ENCODE measurements at places on chromosomes 2 and 18.

DNA sequence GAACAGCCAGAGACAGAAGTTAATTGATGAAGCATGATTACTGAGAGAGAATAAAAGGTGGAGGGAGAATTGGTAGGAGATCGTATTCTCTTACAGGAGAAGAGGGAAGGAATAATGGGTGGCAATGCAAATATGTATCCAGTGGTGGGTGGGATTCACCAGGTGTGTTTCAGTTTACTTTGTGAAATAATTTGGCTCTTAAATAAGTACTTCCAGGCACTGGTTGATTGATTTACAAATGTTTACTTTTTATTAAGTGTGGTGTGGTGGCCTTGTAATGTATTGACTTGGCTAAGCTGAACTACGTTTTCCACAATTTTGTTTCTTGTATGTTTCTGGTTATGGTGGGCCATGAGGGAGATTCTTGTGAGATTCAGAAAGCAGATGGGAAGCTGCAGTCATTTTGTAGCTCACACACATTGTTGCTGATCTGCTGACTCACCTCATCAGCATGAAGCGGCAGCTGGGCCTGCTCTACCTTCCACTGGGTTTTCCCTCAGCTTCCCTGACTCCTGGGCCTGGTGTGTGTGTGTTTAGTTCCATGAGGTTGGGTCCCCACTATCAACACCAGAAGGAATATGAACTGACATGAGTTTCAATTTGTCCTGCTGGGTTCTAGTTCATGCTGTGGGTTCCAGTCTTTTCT lies 32.6 kb downstream of the MYL12B start:
- DNase-seq: no peak

DNA sequence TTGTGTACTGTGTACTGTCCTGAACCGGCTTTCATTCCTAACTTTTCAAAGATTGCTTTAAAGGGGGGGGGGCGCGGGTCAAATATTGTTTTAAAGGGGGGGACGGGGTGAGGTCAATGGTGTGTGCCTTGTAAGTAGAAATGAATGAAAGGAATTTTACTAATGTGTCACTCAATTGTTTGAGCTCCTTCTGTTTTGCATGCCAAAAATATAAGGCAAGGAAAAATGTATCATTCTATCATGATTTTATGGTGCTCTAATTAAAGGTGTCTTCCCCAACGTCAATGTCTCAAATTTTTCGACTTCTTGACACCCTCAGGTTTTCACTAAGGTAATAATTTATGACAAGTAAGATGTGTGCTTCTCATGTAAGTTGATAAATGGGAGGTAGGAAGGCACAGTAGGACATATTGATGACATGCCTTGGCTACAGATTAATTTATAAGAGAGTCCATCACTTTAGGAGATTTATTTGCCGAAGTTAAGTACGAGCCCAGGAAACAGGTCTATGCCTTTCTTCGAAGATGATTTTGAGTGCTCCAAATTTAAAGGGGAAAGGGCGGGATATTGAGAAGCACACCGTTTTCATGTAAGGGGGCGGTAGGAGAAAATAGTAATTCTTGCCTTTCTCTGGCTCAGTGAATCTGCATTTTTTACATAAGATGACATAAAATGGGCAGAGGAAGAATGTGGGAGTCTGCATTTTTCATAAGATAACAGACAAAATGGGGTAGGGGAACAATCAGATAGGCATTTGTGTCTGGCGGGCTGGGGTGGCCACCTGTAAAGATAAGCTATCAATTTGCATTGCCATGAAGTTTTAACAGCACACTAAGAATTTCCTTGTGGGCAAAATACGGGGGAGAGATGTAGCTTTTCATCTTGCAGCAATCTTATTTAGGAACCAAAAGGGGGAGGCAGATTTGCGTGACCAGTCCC lies 1.2 kb upstream of the TRAPPC8 start:
- no peak for DNase-seq

DNA sequence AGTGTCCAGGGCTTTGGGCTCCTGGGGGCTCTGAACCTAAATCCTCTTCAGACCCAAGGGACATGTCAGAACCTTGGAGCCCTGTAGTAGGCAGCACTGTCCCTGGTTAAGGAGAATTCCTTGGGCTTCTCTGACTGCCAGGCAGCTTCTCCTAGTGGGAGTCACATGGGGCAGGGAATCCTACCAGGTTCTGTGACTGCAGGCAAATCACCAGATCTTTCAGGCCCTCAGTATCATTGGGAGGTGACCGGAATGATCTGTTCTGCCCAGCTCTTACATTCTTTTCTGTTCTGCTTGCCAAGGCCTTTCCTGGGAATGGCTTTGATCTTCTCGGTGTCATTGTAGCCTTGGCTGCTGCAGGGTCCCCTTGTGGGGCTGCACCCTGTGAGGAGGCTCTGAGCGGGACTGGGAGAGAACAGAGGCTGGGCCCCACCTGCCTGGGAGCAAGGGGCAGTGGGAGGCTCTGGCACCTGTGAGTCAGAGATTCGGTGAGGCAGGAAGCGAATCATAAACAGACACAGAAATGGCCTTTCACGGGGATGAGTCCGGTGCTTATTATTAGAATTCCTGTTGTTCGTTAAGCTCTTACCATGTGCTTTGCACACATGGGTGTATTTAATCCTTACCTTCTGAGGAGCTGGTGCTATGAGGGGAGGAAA lies 14.1 kb downstream of the CEP68 start:
- DNase-seq: no peak

GRCh38 chr18:48228301-48228715 lies 180.9 kb downstream of the ZBTB7C start:
- peak; percentile 63 for DNase-seq

DNA sequence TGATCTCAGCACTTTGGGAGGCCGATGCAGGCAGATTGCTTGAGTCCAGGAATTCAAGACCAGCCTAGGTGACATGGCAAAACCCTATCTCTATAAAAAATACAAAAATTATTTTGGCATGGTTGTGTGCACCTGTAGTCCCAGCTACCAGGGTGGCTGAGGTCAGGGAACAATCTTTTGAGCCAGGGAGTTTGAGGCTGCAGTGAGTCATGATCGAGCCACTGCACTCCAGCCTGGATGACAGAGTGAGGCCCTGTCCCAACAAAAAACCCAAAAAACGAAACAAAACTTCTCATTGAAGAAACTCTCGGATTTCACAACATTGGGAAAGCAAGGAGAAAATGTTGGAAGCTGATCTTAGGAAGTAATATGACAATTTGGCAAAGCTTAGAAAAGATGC lies 317.3 kb upstream of the MGAT5 start:
- DNase-seq: no peak

DNA sequence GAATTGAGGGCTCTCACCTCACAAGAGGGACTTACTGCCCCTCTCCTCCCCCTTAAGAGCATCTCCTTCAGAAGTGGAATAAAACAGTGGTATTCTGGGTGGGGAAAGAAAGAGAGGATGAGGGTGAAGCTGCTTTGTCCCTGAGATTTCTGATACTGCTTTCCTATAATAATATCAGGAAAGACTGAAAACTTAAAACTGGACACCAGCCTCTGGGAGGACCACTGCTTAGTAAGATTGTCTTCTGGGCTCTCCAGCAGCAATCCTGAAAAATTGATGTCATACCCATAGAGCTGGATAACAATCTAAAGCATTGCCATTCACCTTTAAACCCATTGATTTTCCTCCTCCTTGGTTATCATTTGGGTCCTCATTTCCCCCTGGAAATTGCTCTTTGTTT lies 4.7 kb upstream of the HOXD4 start:
- no peak for DNase-seq

DNA sequence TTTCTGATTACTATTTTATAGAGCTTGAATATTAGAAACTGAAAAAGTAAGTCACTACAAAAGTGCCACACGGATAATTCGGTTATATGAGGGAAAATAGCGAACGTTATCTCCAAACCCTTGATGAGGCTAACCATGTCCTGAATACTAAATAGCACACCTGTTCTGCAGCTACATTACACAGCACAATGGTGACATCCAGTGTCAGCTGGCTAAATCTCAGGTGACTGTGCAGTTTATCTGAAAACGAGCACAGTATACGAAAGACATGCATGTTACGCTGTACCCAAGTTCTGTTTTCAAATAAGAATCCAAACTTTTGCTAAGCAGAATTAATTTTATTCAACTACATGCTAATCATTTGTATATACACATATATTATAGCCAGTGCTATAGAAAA lies 9.0 kb downstream of the CCDC68 start:
- DNase-seq: no peak

- DNase-seq: no peak
Measured at GRCh38 chr2:20530520-20530919, 83.6 kb downstream of the RHOB start.

- no peak for DNase-seq
Measured at GRCh38 chr2:167718560-167718959, 528.8 kb downstream of the STK39 start.

DNA sequence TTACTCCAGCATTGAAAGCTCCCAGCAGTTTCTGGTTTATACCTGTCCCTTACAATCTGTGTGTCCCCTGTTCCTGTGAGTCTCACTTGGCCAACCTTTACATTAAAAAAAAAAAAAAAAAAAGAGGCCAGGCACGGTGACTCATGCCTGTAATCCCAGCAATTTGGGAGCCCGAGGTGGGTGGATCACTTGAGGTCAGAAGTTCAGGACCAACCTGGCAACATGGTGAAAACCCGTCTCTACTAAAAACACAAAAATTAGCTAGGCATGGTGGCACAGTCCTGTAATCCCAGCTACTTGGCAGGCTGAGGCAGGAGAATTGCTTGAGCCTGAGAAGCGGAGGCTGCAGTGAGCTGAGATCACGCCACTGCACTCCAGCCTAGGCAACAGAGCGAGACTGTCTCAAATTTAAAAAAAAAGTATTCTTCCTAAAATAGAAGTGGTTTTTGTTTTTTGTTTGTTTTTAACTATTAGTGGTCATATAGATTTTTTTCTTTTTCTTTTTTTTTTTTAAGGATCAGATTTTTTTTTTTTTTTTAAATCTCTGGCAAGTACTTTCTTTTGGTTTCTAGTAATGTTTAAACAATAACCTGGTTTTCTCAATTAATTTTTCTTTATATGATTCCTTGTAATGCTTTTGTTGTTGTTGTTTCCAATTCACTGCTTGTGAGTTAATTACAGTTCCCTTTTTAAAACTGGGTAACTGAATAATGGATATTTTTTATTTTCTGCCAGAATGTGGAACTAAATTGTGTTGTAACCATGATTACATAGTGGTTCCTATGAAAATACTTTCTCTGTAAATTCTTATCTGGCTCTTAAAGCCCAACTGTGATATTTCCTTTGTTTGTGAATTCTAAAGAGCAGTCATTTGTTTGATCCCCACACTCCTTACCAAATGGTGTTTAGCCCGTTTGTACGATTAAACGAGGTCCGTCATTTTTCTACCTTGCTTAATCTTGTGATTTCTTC lies 116.8 kb downstream of the CTAGE1 start:
- no peak for DNase-seq

DNA sequence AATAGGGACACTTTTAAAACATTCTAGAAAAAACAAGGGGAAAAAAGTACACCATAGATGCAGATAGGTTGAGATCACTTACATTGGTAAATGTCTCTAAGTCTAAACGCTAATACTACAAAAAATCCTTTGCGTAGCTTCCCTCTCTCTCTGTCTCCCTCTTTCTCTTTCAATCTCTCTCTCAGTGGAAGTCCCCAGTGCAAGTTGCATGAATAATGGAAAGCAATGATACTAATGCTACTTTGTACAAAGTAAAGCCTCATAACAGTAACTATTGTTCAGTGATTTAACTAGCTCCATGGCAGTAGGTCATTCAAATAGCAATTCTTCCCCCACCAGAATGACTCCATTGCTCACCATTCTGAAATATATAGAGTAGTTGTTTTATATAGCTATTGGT lies 12.8 kb downstream of the MEIS1 start:
- no peak for DNase-seq

- DNase-seq: no peak
Measured at GRCh38 chr2:168185583-168186274, 61.7 kb downstream of the STK39 start.

- DNase-seq: peak; percentile 46
Measured at GRCh38 chr2:67322353-67323001, 74.7 kb upstream of the ETAA1 start.

GRCh38 chr2:222690564-222691200 lies 19.2 kb downstream of the MOGAT1 start:
- peak; percentile 25 for DNase-seq

DNA sequence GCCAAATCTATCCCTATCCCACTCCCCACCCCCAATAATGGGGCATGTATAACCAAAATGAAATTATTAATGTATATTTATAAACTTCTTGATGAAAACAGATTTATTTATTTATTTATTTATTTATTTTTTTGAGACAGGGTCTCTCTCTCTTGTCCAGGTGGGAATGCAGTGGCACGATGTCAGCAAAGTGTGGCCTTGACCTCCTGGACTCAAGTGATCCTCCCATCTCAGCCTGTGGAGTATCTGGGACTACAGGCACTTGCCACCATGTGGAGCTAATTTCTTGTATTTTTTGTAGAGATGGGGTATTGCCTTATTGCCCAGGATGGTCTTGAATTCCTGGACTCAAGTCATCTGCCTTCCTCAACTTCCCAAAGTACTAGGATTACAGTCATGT lies 28.0 kb upstream of the HNRNPA3 start:
- DNase-seq: no peak

DNA sequence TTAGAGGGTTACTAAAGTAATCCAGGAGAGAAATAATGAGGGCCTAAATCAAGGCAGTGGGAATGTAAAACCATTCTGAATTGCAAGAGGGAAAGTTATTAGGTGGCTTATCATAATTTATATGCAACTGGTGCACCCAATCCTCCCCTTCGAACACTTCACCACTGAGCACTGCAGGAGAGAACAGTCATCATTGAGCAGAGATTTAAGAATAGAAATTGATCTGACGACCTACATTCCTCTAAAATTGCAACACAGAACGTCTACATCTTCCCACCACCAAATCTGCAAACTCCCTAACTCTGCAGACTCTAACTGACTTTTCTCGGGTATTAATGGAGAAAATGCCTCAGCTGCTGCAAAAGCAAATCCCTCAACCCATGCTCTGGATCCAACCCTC lies 138.5 kb upstream of the CDH20 start:
- no peak for DNase-seq

DNA sequence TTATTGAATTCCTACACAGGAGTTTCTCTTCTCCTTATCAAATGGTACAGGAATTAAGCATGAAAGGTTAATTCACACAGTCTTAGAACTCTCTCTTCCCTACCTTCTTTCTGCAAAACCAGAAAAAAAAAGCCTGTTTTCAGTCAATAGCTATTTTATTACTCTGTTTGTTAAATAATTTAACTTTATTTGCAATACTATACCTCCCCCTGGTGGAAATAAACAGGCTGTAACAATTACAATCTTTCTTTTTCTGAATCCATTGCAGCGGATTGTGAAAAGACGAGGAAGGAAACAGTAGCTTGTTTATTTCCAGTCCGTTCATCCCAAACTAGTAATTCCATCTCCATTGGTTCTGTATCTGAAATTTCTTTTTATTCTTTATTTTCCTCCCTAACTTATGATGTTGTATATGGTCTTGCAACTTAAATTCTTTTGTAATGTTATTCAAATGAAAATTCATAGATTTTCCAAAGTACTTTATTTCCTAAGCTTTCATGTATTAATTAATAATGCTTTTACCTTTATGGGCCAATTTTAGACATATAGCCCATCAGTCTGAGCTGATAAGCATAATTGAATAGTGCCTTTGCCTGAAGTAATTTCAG lies 165.2 kb downstream of the SH3BP4 start:
- no peak for DNase-seq

- DNase-seq: no peak
Measured at GRCh38 chr2:116820986-116821385, 993.5 kb upstream of the DDX18 start.

Measured in uterus (tissue), 4 donors.